ENCODE measurements at places on chromosomes 2 and 18.

- DNase-seq, result no peak
These were observed 59.0 kb downstream of the RASGRP3 start for GRCh38 chr2:33535421-33535820.

GRCh38 chr18:51137891-51138290 is 59.6 kb downstream of the MEX3C start:
- no peak for DNase-seq

GRCh38 chr2:108968619-108969018 is 20.4 kb downstream of the EDAR start:
- no peak for DNase-seq

GRCh38 chr2:168194784-168195522 is 52.4 kb downstream of the STK39 start:
- DNase-seq, result no peak

DNA sequence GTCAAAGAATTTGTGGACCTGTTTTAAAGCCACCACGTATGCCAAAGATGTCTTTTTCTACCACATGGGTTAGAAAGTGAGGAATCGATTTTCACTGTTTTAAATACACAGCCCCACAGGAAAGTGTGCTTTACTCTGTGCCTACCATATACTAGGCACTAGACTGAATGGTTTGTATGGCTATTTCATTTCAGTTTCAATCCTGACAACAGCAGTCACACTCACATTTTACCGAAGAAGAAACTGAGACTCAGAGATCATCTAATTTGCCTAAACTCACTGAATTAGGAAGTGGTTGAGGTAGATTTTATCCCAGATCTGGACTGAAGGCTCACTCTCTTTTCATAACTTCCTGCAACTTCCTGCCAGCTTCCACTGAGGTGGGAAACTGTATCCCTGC is 176.4 kb downstream of the ALK start:
- DNase-seq, result no peak
